ENCODE measurements at places on chromosomes 16 and 17.

GRCh38 chr17:17146786-17147406, 59.2 kb downstream of the PLD6 start:
- no peak for DNase-seq

DNA sequence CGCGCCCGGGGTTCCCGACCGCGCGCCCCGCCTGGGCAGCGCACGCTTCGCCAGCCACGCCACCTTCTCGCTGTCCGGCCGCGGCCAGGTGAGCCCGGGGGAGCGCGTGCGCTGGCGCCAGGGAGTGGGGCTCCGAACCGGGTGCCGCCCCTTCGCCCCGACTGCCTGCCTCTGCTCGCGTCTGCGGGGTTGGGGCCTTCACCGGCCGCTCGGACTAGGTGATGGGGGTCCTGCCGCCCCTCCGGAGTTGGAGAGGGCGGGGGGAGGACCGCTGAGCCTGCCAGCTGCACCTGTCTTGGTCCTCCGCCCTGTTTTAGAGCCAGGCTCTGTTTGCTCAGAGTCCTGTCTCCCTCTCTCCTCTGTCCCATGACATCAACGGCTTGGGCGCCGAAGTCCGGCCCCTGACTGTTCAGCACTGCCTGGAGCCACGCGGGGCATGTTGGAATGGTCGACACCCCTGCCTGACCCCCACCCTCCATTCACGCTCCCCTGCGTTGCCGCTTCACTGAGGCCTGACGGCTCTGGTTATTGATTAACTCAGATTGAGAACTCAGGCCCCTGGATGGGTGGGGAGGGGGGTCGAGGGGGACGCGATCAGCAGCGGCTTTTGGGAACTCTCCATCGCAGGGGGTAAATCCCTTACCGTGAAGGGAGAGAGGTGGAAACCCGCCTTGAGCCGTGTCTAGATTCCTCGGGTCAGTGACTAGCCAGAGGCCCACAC, 748 bp downstream of the SMTNL2 start:
- no peak for DNase-seq

GRCh38 chr16:4723071-4723767, 10.9 kb downstream of the ANKS3 start:
- DNase-seq: no peak

DNA sequence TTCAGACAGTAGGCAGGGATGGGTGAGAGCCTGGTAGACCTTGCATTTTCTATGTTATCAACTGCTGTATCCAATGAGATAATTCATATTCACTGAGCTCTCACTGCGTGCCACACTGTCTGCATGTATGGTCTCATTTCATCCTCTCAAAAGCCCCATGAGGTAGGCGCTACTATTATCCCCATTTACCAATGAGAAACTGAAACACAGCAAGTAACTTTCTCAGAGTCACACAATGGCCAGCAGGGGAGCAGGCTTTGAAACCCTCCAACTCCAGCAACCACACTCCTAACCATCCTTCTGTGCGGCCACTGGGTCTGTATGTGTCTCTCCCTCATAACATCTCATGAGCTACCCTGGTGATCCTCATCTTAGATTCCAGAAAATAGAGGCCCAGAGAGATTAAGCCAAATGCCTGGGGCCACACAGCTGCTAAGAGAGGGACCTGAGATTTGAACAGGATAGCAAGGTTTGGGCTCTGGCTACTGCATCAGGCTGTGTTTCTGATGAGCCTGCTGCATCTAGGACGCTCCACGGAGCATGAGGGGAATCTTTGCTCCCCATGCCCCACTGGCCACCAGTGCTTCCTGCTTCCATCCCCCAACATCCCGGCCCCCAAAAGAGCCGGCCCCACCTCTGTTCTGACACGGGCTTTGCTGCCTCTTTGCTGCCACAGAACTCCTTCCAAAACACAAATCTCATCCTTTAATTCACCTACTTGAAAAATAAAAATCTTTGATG, 3.2 kb downstream of the CCR7 start:
- no peak for DNase-seq

Data from heart left ventricle (tissue), 16 donors.